ENCODE measurements at places on chromosomes 3 and 15. TPM values are rescaled to one million over a fixed set of nuclear protein-coding genes. Genes with fewer than 3 reads are reported as not detected.

DNA sequence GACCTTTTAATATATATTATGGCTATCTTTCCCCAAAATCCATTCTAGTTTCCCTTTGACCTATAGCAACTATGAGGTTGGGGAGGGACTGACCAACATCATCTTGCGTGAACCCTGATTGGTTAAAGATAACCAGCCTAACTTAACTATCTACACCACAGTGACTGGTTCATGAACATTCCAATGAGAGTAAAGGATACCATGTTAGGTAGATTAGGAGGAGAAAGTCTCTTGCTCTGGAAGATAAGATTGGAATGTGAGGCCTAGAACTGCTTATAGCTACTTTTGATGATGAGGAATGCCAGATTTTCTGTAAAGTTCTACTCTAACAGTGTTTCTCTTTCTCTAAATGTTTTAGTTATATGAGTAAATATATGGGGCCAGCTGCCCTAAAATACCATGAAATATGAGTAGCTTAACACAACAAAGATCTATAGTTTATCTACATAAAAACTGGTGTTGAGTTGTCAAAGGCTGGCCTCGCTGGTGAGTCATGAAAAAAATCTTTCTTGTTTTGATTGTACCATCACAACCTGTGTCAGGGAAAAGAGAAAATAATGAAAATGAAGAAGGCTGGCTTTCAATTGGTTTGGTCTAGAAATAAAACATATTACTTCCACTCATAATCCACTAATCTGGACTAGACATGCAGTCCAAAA, 481.4 kb downstream of the NSUN3 start:
- no peak for DNase-seq

DNA sequence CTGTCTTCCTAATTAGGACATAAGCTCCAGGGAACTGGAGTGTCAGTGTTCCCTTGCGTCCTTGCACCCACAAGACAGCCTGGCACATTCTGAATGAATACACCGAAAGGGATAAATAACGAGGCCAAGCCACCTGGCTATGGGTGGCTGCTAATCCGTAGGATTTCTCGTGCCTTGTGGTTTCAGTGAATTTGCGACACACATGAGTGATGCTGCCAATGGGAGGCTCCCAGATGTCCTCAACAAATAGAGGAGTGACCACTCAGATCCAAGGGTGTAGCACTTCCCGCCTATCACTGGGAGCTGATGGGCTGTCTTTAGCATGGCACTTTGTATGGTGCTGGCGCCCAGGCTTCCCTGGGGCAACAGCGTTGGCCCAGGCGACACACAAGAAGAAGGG, 43.4 kb downstream of the APBA2 start:
- no peak for DNase-seq

DNA sequence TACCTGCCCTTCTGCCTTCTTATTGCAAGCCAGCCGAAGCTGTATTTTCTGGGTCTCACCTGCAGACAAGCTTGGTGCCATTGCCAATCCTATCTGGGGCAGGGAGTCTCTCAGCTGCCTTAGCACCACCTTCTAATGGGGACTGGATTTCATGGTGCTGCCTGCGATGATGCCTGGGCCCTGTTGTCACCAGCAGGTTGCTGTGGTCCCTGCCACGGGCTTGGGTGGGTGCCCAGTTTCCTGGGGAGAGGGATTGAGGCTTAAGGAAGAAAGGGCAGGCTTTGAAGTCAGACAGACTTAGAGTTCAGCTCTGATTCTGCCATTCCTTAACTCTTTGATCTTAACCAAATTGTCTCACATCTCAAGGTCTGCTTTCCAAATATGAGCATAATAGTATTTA, 87.4 kb upstream of the CD96 start:
- no peak for DNase-seq

DNA sequence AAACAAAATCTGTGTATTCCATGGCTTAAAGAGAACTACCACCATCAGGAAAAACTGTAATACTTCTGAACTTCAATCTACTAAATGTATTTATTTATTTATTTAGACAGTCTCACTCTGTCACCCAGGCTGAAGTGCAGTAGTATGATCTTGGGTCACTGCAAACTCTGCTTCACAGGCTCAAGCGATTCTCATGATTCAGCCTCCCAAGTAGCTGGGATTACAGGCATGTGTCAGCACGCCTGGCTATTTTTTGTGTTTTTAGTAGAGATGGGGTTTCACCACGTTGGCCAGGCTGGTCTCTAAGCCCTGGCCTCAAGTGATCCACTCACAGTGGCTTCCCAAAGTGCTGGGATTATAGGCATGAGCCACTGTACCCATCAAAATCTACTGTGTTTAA, 202.3 kb upstream of the POU1F1 start:
- peak; percentile 2 for DNase-seq

DNA sequence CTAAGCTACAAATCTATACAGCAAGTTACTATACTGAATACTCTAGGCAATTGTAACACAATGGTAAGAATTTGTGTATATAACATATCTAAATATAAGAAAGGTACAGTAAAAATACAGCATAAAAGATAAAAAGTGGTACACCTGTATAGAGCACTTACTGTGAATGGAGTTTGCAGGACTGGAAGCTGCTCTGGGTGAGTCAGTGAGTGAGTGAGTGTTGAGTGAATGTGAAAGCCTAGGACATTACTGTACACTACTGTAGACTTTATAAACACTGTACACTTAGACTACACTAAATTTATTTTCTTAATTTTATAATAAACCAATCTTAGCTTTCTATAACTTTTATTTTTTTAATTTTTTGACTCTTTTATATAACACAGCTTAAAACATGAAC, 123.1 kb downstream of the ZMAT3 start:
- DNase-seq: no peak

DNA sequence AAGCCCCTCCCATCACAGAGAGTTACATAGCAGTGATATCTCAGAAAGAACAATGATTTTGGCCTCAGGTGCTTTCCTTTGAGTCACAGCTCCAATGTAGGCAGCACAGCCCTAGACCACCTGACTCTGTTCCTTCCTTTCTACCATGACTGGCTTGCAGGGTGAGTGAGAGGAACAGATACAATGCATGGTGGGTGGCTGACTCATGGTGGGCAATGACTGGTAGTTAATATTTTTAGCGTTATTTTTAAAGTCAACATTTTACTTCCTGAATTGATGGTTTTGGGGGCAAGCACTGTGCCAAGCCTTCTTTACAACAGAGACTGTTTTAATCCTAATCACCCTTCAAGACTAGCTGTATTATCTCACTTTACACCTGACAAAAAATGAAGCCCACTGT, 32.8 kb upstream of the ST3GAL6 start:
- DNase-seq: peak; percentile 82

- DNase-seq: no peak
Measured at GRCh38 chr15:100856867-100857266, 22.8 kb upstream of the ALDH1A3 start.

- DNase-seq: peak; percentile 98
Measured at GRCh38 chr3:126911162-126912026, 71.5 kb upstream of the PLXNA1 start.

Gene RASL12
- total RNA-seq: 1.6 TPM

Gene RTP3
- total RNA-seq: not detected

Gene SYNPR
- not detected for total RNA-seq

Gene AP3B2
- 0.24 TPM for total RNA-seq

Gene GPR27
- total RNA-seq: 5.0 TPM

Gene FOXP1
- 34.3 TPM for total RNA-seq
